Activated T-cell treated with anti-CD3 and anti-CD28 coated beads, Interleukin-2, amount 50 U/mL, for 4 hours (primary cell): ENCODE measurements at places on chromosomes 2 and 18. TPM values are rescaled to one million over a fixed set of nuclear protein-coding genes. Genes with fewer than 3 reads are reported as not detected.

The PRKAG3 gene
- total RNA-seq, result not detected

The SERPINB7 gene
- not detected for total RNA-seq

The LYPD6 gene
- total RNA-seq, result not detected

The TSPYL6 gene
- not detected for total RNA-seq

The CHRNG gene
- not detected for total RNA-seq

The IL36G gene
- not detected for total RNA-seq
